ENCODE measurements at places on chromosomes 2 and 18. TPM values are rescaled to one million over a fixed set of nuclear protein-coding genes. Genes with fewer than 3 reads are reported as not detected.

DNA sequence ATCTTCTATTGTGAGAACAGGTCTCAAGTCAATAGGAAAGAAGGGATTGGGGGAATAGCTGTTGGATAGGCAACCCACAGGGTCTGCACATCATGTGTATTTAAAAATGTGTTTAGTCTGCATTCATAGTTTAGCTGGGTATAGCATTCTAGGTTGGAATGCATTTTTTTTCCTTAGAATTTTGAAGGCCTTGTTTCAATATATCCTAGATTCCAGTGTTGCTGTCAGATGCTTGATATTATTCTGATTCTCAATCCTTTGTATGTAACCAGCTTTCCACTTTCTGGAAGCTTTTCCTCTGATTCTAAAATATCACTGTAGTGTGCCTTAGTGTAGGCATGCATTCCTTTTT lies 9.0 kb upstream of the ATP8B1 start:
- no peaks in the 10 kb centered on the region for H3K4me1 ChIP-seq
- no peak overlapping the region for H3K27ac ChIP-seq
- H3K4me3 ChIP-seq = no peak overlapping the region

DNA sequence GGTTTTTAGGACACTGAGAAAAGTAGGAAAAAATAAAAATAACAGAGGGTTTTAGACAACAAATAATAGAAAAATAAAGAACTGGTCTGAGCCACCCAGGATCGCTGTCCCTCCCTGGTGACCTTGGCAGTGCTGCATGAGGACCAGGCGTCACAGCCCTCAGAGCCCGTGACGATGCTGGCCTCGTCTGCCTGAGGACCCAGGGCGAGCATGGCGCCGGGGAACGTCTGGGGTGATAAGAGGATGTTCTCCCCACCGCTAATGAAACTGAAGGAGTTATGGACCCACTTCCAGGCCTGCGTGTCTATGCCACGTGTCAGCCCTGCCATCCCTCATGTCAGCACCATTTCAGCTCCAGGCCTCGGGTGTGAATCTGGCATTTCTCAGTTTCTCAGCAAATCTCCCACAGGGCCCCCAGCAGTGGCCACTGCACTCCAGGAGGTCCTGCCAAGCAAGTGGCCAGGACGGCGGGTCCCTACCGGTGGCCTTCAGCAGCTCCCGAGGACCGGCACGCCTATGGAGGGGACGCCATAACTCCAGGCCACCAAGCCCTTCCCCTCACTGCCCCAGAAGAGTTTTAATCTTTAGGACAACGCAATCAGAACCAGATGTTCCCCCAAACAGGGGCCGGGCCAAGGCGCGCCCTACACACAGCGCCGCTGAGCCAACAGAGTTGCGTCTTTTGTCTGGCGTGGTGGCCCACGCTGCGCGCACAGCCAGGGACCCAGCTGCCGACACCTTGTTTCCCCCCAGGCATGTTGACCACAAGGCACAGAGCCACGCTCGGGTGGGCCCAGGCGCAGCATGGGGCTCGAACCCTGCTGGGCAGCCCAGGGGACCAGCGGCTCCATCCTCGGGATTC lies 179.7 kb downstream of the TWIST2 start:
- H3K4me1 ChIP-seq = no peaks in the 10 kb centered on the region
- no peak for DNase-seq
- H3K4me3 ChIP-seq = no peak overlapping the region

DNA sequence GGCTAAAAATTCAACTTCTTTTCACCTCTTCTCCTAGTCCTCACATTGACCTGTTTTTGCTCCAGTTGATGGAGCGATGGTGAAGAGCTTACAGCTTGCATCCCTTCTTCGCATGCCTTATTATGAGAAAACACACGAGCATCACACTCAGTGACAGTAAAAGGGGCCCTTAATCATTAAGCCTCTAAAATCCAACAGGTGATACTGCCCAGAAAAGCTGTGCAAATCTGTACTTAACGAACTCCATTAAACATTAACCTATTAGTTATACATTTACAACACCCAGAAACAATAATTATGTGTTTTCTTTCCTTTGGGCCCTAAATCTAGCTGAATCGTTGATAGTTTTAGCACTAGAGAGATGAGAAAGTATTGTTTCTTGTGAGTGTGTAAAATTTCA lies 54.8 kb downstream of the LAMA1 start:
- no peaks in the 10 kb centered on the region for H3K27me3 ChIP-seq
- H3K4me1 ChIP-seq = no peaks in the 10 kb centered on the region
- no peak for DNase-seq
- H3K4me3 ChIP-seq = no peak overlapping the region
- no peak overlapping the region for H3K27ac ChIP-seq

DNA sequence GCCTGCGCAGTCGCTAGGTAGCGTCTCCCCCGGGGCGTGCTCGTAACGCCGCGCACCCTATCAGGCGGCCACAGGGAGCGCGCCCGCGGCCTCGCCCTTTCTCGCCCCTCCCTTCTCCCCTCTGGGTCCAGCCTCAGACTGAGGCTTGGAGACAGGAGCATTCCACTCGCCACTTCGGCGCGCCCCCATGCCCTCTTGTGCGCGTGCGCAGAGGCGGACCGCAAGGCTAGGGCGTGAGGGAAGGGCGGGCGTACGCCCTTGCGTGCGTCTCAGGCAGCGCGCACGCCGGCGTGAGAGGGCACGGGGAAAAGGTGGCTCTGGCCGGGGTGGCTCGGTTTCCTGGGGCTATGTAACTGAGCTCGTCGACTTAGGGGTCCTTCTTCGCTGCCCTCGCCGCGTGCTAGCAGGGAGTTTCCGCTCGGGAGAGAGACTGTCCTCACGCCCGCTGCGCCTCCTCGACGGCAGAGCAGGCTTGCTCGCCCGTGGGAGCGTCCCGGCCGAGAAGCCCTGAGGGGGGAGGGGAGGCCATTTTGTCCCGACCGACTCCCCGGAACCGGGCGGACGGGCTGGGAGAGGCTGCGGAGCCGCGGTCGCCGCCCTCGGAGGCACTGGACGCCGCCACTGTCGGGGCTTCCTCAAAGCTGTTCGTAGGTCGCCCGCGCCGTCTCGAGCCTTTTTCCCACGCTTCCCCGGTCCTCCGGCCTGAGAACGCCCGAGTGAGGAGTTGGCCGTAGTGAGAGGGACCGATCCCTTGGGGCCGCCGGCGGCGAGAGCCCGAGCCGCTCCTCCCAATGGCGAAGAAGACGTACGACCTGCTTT lies at the start of gene RAB10:
Gene RAB10, plus strand, starts transcription at position 267 of the 819 bp plus-strand sequence. Its CDS starts 525 bp downstream, at position 792.
- H3K4me3 ChIP-seq = peak within 1 kb of the TSS; percentile 78
- DNase-seq = peak; percentile 100

Gene USP40
- total RNA-seq = 38.4 TPM

- no peaks in the 10 kb centered on the region for H3K27me3 ChIP-seq
- peak overlapping the region; percentile 40 for H3K4me3 ChIP-seq
- H3K4me1 ChIP-seq = no peaks in the 10 kb centered on the region
- no peaks in the 10 kb centered on the region for H3K36me3 ChIP-seq
- no peak overlapping the region for H3K27ac ChIP-seq
Observed at GRCh38 chr18:76619621-76620315, 124.7 kb upstream of the ZNF516 start.

Gene C2orf78
- not detected for total RNA-seq

DNA sequence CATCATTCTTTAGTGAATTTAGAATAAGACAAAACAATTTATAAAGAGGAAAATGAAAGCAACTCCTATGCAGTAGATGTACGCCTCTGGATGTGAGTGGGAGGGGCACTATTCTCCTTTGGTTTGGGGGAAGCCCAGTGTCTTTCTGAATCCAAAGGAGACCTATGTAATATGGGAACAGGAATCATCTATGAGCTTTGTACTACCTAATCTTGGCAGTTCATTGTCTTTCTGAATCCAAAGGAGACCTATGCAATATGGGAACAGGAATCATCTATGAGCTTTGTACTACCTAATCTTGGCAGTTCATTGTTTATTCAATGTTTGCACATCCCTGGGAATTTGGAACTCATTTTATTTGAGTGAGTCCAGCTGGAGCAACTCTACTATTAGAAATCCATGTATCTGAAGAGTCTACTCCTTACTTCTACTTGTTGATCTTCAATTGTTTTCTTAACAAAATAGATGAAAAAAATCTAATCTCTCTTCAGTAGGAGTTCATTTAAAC lies 401.1 kb upstream of the LRATD1 start:
- H3K4me1 ChIP-seq = peaks cover 8% of the 10 kb centered on the region
- no peak for DNase-seq
- H3K27ac ChIP-seq = no peak overlapping the region

- no peaks in the 10 kb centered on the region for H3K27me3 ChIP-seq
- H3K36me3 ChIP-seq = no peaks in the 10 kb centered on the region
- no peak overlapping the region for H3K4me3 ChIP-seq
- H3K27ac ChIP-seq = no peak overlapping the region
Observed at GRCh38 chr18:21896732-21897336, 156.2 kb downstream of the MIB1 start.

DNA sequence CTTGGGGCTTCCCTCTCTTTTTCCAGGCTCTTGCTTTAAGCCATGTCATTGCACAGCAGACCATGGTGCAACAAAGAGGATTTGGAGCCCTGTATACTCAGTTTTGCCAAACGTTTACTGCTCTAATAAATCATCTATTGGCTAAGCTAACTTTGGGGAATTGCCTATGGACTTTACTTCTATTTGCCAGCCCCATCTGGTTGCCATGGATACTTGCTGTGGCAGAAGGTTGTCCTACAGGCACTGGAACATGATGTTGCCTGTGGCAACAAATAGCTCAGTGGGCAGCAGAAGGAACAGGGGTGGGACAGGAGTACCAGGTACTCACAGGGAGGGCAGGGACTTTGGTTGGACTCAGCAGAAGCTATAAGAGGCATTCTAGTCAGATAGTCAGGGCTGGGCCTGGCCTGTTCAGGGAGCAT lies 129.7 kb downstream of the CCDC85A start:
- no peak for DNase-seq
- H3K27ac ChIP-seq = no peak overlapping the region

GRCh38 chr2:120822933-120823332 lies 87.3 kb downstream of the GLI2 start:
- no peaks in the 10 kb centered on the region for H3K36me3 ChIP-seq
- H3K4me1 ChIP-seq = peaks cover 54% of the 10 kb centered on the region
- no peak overlapping the region for H3K4me3 ChIP-seq
- H3K27ac ChIP-seq = no peak overlapping the region
- DNase-seq = no peak

Gene CCDC68
- not detected for total RNA-seq

GRCh38 chr2:66576311-66576560 lies 141.3 kb downstream of the MEIS1 start:
- H3K27me3 ChIP-seq = peaks cover 20% of the 10 kb centered on the region
- H3K4me1 ChIP-seq = no peaks in the 10 kb centered on the region
- H3K27ac ChIP-seq = no peak overlapping the region
- no peaks in the 10 kb centered on the region for H3K36me3 ChIP-seq

- H3K27me3 ChIP-seq = no peaks in the 10 kb centered on the region
- no peak overlapping the region for H3K4me3 ChIP-seq
- H3K36me3 ChIP-seq = peaks cover 43% of the 10 kb centered on the region
- H3K27ac ChIP-seq = no peak overlapping the region
- H3K4me1 ChIP-seq = 0 out of 2 replicates have a peak, but pooled peaks cover 3% of the 10 kb centered on the region
- DNase-seq = no peak
Observed at GRCh38 chr2:177471990-177472389, 79.4 kb downstream of the AGPS start.

Data from SJCRH30 (cell line).